Astrocyte (in vitro differentiated cells and primary cell): ENCODE measurements at places on chromosomes 7 and 10. TPM values are rescaled to one million over a fixed set of nuclear protein-coding genes. Genes with fewer than 3 reads are reported as not detected.

Gene APBB1IP
- total RNA-seq: 0.23 TPM in 1 of 2 replicates, not detected in the other

Gene HOXA1
- total RNA-seq: 0.23 TPM in 1 of 2 replicates, not detected in the other

Gene GRID1
- total RNA-seq: 0.48 and 0.75 TPM in 2 replicates

Gene CEP55
- 2.0 and 3.7 TPM in 2 replicates for total RNA-seq

Gene RAMP3
- not detected in 2 replicates for total RNA-seq

Gene GPR158
- total RNA-seq: 0.12 and 0.27 TPM in 2 replicates

Gene LRRD1
- 0.27 TPM in 1 of 2 replicates, not detected in the other for total RNA-seq

- DNase-seq: no peak
Observed at GRCh38 chr7:83633516-83633915, 15.4 kb downstream of the SEMA3E start.

DNA sequence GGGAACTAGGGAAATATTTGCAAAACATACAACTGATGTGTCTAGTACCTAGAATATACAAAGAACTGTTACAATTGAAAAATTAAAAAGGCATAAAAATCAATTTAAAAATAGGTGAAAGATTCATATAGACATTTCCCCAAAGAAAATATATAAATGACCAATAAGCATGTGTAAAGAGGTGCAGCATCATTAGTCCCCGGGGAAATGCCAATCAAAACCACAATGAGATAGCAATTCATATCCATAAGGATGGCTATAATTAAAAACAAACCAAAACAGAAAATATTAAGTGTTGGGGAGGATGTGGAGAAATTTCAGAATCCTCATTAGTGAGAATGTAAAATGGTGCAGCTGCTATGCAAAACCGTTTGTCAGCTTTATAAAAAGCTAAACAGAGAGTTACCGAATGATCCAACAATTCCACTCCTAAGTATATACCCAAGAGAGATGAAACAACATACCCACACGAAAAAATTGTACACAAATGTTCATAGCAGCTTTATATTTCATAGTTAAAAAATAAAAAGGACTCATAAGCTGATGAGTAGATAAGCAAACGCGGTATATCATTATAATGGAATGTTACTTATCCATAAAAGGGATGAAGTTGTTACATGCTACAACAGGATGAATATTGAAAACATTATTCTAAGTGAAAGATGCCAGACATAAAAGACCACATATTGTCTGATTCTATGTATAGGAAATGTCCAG is 210.1 kb upstream of the INHBA start:
- DNase-seq: peak; percentile 43

DNA sequence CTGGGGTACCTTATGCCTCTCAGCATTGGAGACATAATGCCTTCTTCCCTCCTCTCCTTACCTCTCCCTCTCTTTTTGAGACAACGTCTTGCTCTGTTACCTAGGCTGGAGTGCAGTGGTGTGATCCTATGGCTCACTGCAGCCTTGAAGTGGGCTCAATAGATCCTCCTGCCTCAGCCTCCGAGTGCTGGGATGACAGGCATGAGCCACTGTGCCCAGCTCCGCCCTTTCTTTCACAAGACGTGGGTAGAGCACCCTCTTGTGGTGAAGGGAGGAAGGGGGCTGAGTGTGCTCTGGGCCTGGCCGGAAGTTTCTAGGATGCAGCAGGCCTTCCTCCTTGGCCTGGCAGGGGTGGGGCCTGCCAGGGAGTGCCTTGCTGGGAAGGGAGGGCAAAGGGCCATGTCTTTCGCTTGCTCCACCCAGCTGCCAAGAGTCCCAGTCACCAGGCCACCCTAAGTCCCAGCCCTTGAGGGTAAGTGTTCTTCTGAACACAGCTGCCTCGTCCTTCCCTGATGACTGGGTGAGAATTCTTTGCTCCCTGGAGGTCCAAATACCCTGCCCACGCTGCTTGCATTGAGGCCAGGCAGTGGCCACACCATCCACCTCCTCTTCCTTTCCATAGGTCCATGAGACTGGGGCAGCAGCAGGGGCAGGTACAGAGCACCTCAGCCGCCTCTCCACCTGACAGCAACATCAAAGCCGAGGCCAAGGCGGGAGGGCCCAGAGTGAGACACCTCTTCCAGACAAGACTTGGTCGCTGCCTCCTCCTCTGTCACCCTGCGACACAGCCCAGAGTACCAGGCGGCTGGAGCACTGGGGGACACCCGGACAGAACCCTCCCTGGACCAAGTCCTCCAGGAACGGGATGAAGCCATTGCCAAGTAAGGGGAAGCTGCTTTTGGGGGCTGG is 3.7 kb downstream of the ABHD11 start:
- DNase-seq: peak; percentile 50

DNA sequence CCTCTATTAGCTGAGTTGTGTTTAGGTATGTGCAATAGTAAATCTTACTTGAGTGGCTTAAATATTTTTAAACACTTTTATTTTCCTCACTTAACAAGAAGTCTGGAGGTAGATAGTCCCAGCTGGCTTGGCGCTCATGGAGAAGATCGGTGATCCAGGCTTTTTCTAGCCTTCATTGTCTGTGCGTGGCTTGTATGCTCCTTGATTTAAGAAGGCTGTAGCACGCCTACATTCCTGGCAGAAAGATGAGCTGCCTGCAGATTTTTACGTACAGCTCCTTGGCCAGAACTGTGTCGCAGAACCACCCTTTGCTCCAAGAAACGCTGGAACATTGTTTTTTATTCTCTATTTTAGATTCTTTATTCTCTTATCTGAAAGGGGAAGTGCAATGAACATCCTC is 284.1 kb downstream of the KIF20B start:
- no peak for DNase-seq

DNA sequence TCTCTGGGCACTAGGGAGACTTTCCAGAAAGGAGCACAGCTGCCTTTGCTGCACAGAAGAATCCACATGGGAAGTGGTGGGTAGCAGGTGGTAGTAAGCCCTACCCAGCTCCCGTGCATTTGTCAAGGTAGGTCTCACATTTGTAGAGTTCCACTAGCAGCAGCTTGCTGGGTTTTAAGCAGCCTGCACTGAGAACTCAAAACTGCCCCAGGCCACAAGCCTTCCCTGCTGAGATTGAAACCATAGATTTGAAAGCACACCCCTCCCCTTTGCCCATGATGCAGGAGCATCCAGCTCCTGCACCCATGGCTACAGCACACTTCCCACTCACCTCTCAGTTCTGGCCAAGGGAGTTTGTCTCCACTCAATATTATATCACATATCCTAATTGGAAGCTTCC is 604.5 kb upstream of the STEAP1 start:
- no peak for DNase-seq

- peak; percentile 63 for DNase-seq
Observed at GRCh38 chr10:43353495-43354329, 17.7 kb upstream of the FXYD4 start.

GRCh38 chr10:133166828-133167692 is 7.0 kb downstream of the KNDC1 start:
- no peak for DNase-seq

DNA sequence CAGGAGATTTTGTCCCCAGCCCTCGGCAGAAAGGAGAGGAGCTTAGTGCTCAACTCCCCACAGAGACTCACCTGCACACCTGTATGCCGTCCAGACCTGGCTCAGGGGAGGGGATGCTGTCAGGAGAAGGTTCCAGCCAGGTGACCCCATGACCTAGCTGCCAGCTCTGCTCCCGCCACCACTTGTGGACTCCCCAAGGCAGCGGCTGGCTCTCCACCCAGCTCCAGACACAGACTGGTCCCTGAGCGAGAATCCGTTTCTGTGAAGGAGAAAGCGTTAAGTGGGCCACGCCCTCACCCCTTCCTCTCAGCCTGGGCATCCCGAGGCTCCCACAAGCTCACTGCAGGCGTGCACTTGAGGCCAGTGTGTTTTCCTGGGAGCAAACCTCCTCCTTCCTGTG is 76.4 kb downstream of the RGS10 start:
- DNase-seq: no peak

DNA sequence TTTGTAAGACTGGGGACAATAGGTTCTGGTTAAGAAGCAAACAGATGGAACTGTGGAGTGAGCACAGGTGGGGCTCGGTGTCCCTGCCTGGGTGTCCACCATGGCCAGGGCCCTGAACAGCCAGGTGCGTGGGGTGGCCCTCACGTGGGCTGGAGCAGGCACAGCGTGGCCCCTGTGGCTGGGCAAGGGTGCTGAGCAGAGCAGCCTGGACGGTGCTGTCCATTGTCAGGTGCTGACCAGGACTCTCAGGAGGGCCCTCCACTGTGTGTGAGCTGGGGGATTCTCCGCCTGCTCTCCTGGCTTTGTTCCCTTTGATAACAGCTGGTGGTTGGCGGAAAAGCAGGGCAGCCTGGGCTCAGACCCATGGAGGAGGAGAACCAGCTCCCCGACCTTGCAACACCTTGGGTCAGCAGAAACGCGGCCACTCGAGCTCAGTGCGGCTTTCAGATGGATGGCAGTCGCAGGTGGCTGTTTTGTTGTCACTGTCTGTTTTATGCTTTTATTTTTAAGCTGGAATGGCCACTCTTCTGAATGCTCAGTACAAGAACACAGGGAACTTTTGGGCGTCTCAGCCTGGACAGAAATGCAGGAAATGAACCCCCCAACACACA is 273.9 kb upstream of the ADARB2 start:
- DNase-seq: no peak

DNA sequence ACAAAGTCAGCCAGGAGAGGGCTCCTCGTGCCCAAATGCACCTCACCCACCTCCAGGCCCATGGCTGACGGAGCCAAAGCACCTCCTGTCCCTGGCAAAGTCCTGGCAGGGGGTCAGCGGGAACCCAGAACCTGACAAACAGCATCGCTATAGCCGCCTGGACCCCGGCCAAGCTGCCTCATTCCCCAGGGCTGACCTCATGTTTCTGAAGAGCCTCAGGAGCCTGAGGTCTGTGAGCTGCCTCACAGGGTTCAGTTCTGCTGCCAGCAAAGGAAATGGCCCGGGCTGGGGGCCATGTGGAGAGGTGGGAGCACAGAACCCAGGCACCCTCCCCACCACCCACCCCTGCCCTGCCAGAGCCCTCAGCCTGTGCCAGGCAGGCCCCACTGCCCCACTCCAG is 4.2 kb upstream of the NANOS1 start:
- DNase-seq: peak; percentile 70

DNA sequence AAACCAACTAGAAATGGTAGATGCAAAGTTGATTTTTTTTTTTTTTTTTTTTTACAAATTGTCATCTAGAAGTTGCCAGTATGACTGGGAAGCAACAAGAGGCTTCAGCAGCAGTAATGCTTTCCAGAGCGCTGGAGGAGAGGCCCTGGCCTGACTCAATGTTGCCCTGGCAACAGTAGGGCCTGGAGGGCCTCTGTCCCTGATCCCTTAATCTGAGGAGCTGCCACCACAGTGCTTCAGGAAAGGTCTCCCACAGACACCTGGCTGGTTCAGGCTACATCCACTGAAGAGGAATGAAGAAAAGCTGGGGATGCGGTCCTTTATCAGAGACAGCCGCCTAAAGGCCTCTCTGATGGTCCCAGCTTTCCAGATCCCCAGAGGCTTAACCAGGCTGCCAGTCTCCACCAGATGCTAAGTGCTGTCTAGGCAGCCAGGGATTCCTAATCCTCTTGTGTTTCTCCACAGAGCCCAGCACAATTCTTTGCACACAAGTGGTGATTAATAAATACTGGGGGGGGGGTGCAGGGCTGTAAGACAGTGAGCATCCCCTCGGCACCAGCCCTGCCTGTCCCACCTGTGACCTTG is 33.7 kb downstream of the ZNF777 start:
- no peak for DNase-seq
